ENCODE measurements at places on chromosomes 16 and 17.

- DNase-seq, result no peak
Measured at GRCh38 chr17:1899403-1900000, 69.7 kb downstream of the RPA1 start.

GRCh38 chr16:64398793-64399192 lies 723.1 kb downstream of the CDH11 start:
- DNase-seq, result no peak

DNA sequence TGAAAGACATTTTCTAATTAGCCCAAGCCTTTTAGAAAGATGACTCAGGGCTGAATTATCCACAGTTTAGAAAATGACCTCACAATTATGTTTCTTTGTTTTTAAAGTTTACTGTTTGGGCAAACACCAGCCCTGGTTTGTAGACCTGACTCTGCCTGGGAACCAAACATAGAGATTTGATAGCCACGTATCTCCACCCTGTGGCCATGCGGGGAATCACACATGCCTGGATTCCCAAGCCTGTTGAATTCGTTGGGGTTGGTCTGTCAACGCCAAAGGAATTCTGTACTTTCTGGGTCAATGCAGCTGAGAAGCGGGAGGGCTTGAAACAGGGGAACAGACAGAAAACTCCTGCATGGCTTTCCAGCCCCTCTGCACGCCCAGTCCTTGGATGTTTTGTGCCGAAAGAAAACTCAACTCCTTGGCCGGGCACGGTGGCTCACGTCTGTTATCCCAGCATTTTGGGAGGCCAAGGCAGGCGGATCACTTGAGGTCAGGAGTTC lies 26.9 kb downstream of the CD300A start:
- no peak for DNase-seq

GRCh38 chr17:22469941-22470340 lies 777.6 kb downstream of the KCNJ18 start:
- DNase-seq, result no peak

- DNase-seq, result no peak
Measured at GRCh38 chr17:59766491-59766890, 59.0 kb downstream of the VMP1 start.

DNA sequence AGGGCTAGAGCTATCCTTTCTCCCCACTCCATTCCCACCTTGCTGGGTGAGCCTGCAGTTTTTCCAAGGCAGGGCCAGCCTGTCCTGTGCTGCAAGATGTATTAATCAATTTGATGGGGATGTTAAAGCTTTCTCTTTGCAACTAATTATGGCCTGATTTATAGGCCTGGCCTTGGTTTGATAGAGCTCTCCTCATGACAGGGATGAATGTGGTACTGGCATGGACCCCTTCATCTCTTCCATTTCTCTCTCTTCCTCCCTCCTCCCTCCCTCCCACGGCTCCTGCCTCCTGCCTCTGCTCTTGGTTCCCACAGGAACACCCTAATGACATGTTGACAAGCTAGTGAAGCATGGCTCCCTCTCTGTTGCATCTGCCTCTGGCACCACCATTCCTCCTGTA lies 47.2 kb upstream of the SKAP1 start:
- DNase-seq, result no peak

GRCh38 chr17:35879773-35880654 lies at the start of gene CCL5:
Gene CCL5 (minus strand): TSS chr17:35880360.
- DNase-seq, result no peak

DNA sequence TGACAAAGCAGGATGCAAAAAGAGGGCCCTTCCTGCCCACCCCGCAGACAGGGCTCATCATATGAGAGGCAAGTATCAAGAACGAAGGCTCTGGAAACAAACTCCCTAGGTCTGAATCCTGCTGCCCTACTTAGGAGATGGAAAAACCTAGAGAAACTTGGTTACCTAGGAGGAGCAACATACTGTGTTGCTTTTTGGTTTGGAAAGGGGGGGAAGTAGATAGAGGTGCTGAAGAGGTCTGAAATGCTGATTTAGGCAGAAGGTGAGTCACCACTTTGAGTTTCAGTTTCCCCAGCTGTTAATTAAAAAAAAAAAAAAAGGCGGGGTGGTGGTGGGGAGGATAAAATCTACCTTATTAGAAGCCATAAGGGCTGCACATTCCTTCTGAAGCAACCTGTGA lies 1.5 kb downstream of the N4BP1 start:
- DNase-seq, result no peak

GRCh38 chr16:64738321-64738960 lies 383.4 kb downstream of the CDH11 start:
- peak; percentile 64 for DNase-seq

- DNase-seq, result no peak
Measured at GRCh38 chr16:85754413-85754812, 3.5 kb upstream of the C16orf74 start.

DNA sequence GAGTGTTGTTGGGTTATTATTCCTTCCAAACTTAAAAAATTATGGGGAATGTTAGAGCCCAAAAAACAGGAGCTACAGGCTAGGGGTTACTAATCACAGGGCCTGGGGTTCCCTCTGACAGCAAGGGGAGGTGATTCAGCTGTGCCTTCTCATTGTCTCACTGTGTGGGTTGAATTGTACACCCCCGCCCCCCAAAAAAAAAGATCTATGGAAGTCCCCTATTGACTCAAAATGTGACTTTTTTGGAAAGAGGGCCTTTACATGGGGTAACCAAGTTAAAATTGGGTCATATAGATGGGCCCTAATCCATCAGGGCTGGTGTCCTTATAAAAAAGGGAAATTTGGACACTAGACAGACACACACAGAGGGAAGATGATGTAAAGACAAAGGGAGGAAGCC lies 190.2 kb downstream of the SOX9 start:
- DNase-seq, result no peak

GRCh38 chr16:49094471-49094870 lies 187.2 kb downstream of the CBLN1 start:
- no peak for DNase-seq

DNA sequence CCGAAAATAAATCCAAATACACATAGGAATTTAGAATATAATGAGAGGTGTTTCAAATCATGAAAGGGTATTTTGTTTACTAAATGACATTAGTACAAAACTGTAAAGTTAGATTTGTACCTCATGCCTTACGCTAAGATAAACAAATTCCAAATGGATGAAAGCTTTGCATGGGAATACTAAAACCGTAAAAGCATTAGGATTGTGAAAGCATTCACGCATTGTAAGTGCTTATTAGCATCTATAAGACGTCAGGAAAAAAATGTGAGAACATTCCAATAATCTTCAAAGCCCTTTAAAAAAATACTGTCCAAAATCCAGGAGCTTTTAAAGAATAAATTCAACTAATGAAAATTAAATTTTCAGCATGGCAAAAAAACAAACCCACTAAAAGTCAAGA lies 24.8 kb upstream of the ALOX15 start:
- DNase-seq, result no peak

GRCh38 chr16:4561596-4561995 lies 5.5 kb downstream of the C16orf96 start:
- DNase-seq, result no peak

GRCh38 chr17:42681976-42682721 lies at the start of gene CNTNAP1:
Gene CNTNAP1 (plus strand): TSS chr17:42682531. CDS start chr17:42682830, 299 bp downstream.
- DNase-seq, result no peak

DNA sequence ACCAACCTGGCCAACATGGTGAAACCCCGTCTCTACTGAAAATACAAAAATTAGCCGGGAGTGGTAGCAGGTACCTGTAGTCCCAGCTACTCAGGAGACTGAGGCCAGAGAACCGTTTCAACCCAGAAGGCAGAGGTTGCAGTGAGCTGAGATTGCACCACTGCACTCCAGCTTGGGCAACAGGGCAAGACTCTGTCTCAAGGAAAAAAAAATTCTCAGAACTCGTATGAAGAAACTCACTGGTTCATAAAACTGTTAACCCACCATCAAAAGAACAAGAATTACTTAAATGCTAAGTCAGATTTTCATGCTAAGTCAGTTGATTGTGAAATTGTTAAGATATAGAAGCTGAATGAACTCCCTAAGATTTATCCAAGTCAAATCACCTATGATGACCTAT lies 31.3 kb downstream of the SLC39A11 start:
- DNase-seq, result no peak

DNA sequence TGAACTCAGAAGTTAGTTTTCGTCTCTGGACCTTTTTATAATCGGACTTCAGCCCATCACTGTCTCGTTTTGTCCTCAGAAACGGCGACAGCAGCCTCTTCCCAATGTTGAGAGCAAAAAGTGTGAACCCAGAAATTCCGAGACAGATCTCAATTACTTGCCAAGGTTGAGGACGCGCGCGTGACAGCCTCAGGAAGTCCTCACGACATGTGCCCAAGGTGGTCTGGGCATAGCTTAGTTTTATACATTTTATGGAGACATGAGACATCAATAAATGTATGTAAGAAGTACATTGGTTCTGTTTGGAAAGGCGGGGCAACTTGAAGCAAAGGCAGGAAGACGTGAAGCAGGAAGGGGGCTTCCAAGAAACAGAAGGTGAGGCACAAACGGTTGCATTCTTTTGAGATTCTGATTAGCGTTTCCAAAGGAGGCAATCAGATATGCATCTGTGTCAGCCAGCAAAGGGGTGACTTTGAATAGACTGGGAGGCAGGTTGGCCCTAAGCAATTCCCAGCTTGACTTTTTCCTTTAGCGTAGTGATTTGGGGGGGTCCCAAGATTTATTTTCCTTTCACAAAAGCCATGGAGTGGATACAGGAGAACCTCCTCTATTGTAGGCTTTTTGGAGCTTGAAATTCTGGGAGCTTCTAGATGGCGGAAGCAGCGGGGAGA lies 583 bp upstream of the ZNF747 start:
- DNase-seq, result no peak

DNA sequence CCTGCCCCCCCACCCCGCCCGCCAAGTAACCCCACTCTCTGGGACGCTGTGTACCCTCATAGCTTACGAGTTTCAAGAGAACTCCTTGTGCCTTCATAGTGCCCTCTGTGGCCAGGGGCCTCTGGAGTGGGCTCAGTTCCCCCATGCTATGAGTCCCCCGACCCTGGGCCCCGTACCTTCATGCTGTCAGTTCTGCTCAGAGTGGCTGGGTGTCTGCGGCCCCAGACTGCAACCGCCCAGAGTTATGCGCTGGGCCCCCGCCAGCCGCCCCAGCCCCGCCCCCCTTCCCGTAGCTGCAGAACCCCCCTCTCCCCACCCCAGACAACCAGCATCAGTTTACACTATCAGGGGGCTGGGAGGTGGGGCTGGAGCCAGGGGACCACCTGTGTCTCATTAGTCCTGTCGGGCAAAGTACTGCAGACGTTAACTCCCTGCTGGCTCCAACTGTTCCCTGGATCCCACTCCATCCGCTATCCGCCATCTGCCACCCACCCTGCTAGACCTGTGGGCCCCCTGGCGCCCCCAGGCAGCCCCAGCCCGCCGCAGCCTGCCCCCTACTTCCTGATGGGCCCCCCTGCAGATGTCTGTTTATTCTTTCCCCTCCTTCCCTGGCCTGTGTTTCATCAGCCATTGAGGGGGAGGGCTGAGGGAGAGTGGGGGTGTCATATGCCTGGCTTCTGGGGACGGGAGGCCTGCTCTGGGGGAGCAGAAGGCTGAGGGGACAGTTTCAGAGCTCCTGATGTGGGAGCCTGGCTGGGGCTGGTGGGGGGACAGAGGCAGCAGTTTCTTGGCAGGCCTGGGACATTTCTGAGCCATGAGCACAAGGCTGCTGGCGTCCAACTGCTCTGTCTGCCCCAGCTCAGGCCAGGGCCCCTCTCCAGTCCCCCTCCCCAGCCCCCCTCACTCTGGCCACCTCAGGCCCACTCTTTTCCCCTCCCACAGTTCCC lies at the start of gene MFAP4:
MFAP4 (minus strand) TSS at position 217 of the 947 bp plus-strand sequence; CDS start at position 182, 35 bp downstream.
- peak; percentile 65 for DNase-seq

DNA sequence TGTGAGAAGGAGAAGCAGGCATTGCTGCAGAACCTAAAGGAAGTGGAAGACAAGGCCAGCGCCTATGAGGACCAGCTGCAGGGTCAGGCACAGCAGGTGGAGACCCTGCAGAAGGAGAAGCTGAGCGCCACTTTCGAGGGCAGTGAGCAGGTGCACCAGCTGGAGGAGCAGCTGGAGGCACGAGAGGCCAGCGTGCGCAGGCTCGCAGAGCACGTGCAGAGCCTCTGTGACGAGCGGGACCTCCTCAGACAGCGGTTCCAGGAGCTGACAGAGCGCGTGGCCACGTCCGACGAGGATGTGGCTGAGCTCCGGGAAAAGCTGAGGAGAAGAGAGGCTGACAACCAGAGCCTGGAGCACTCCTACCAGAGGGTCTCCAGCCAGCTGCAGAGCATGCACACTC lies 41.5 kb downstream of the PLD6 start:
- no peak for DNase-seq

DNA sequence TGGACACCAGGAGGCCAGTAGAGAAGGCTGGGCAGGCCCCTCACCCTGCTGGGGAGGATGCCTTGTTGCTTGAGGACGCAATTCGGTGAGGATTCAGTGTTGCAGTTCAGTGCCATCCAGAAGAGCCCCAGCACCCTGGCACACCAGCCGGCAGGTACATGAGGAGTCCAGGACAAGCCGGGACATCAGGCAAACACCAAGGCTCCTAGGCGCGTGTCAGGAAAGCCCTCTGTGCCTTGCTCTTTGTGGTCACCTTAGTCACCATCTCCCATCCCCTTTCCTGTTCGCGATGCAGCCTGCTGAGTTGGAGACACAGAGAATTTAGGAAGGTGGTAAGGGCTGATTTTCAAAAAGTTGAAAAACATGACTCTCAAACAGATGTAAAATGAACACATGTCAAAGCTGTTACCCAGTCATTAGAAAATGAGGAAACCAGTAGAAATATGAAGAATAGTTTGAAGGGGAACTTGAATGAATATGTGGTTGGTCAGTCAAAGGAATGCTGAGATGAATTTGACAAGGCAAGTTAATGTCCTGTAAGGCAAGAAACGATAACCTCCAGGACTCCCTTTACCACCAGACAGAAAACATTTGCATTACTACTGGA lies 2.3 kb upstream of the NCBP3 start:
- DNase-seq, result no peak

GRCh38 chr17:30160419-30161172 lies 44.0 kb downstream of the NSRP1 start:
- DNase-seq, result no peak

- DNase-seq, result peak; percentile 53
Measured at GRCh38 chr16:75080205-75081029, 36.2 kb downstream of the LDHD start.

DNA sequence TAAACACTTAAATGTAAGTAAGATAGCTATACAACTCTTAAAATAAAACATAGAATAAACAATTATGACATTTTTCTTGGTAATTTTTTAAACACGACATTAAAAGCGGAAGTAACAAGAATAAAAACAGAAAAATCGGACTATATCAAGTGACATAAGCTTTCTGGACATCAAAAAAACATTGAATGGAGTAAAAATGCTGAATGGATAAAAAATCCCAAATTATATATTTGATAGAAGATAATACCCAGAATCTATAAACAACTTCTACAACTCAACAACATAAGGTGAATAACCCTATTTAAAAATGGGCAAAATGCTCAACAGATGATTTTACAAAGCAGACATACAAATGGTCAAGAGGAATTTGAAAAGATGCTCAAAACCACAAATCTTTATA lies 1866.5 kb downstream of the TP53TG3F start:
- no peak for DNase-seq

DNA sequence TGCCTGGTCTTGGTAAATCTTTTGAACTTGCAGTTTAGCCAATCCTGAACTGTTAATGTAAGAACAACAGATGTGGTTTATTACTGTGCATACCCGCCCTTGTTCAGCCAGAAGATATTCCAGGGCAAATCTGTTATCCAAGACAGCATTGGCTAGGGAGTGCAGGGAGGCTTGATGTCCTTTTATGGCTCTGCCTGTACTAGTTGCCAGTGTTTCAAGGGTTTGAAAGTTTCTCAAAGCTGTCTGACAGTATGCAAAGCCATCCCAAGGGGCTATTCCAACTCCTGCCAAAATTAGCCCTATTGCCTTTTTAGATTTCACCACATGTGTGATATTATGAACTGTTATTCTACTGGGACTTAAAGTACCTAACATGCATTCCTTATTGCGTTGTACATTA lies 30.1 kb downstream of the LCMT1 start:
- peak; percentile 23 for DNase-seq
